ENCODE measurements at places on chromosomes 7 and 10.
A peak's percentile ranks its signal among the peaks of the same experiment; 100 is the strongest.

GRCh38 chr7:107069457-107069856, 25.0 kb downstream of the PRKAR2B start:
- no peak for DNase-seq

DNA sequence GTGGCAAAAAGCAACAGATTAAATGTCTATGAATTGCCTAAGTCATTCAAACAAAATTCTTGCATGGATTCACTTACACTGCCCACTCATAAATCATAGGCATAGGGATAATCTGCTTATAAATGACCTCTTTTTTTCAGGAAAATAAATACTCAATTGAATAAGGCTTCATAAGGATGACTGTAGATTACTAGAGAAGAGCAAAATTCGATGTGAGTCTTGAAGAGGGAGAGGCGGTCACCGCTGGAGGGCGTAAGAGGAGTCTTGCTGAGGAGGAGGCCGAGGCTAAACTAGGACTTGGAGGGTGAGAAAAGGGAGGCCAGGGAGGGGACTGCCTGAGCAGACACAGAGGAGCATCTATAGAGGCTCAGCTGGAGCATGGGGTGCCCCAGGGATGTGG, 135.4 kb upstream of the RSU1 start:
- no peak for DNase-seq

- DNase-seq, result peak; percentile 32
Observed at GRCh38 chr7:351681-352480, 61.9 kb downstream of the FOXL3 start.

DNA sequence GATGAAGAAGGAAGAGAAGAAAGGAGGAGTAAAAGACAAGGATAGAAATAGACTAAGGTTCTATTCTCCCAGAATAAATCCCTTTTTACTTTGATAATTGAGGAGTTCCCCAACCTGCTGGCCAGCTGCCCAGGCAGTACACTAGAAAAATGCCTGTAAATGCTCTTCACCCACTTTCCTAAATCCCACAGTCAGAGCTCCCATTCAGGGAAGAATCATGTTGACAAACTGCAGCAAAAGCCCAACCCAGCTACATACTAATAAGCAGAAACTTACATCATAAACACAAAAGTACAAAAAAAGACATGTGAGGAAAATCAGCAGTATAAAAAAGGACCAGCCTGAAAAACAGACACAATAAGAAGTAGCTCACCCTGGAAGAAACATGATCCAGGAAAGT, 15.8 kb upstream of the KDM7A start:
- DNase-seq, result no peak

GRCh38 chr10:1180071-1180730, 124.0 kb downstream of the WDR37 start:
- no peak for DNase-seq

DNA sequence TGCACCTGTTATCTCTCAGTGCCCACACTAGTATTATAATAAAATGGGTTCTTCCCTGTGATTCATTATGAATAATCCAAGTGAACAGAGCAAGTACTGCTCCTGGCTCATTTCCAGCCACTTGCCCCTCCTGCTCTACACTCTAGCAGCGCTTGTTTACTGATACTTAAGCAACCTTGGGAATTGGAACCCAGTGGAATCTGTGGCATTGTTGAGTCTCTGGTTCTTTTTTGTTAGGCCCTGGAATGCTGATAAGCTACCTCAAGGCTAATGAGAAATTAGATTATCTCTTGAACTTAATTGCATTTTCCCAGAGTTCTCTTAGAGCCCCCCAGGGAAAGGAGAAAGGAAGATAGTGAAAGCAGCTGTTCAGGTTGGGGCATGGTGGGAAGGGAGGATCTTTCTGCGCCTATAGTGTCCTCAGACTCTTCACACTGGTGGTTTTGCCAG, 34.0 kb downstream of the PRKAR2B start:
- no peak for DNase-seq

DNA sequence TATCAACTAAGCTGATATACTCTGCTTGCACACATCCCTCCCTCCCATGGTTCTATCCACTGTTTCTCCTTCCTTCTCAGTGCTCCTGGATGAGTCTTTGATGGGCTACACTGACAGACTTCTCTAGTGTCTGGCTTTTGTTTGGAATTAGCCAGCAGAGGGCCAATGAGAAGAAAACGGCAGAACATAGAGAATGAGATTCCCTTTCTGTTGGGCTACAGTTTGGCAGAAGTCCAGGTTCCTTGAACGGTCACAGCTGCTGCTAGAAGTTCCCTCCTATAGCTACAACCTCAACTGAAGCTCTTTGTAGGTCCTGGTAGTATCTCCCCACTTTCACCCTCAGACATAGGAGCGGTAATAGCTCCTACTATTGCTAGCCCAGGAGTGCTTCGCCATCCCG, 251.1 kb upstream of the LRRN3 start:
- DNase-seq, result no peak

GRCh38 chr7:129517931-129518330, 15.6 kb downstream of the SMKR1 start:
- DNase-seq, result no peak

DNA sequence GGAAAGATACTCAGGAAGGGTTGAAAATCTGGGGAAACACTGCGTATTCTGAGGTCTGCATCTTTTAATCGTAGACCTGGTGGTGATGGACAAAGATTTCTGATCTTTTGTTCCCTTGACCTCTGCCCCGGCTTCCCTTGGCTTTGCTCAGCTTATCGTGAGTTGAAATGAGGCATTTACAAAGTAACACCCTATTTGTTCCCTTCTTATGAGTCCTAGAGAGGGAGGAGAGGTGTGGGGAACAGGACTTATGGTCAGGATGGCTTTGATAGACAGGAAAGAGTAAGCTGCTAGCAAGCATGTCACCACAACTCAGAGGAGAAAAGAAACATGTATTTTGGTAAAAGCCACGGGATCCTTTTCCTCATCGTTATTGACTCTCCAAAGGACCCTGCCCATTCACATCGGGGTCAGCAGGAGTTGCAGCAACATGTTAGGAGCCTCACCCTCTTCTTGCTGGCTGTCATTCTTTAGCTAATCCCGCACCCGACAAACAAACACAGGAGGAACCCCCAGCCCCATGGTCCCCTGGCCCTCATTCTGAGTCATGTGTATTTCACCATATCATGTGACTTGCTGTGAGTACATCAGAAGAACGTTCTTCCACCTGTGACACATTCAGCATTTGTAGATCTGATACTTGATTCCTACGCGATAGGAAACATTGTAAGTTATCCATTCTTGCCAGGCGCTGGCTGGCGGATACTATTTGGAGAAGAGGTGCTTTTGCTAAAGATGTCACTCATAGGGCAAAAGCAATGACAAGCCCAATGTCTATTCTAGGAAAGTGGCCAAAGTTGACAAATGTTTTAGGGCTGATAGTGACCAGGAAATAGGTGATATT, 170.1 kb downstream of the RTKN2 start:
- no peak for DNase-seq

- no peak for DNase-seq
Observed at GRCh38 chr10:126910798-126911197, 5.6 kb downstream of the DOCK1 start.

DNA sequence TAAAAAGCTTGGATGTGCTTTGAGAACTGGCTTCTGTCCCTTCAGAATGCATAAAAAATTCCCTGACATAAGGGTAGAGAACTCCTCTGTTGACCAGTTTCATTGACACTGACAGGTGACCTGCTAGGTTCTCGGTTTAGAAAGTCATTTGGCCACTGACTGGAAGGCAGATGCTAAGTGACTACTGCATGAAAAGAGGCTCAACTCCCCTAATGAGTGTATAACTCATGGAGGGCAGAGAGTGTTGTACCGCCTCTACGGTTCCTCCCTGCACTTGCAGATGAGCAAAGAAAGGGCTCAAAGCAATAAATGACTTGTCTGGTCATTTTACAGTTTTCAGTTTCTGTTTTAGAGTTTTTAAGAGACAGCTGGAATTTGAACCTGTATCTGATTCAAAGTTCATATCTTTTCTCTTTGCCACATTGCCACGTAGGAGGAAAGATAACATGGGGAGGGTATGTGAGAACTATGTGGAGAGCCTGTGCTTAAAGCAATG, 2.9 kb upstream of the FGL2 start:
- no peak for DNase-seq

GRCh38 chr7:151717415-151717814, 159.5 kb downstream of the PRKAG2 start:
- no peak for DNase-seq

DNA sequence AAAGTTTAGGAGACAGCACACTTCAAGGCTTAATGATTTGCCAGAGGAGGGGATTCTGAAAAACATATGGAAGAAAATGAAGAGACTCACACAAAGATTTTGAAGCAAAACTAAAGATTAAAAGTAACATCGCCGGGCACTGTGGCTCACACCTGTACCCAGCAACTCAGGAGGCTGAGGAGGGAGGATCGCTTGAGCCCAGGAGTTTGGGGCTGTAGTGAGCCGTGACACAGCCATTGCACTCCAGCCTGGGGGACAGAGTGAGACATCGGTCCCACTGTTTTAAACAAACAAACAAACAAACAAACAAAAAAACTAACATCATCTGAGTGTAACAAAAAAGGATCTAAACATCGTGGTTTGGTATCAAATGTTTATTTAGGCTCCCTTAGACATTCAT, 33.7 kb upstream of the DAGLB start:
- no peak for DNase-seq

- DNase-seq, result no peak
Observed at GRCh38 chr7:108348913-108349312, 107.3 kb downstream of the NRCAM start.

DNA sequence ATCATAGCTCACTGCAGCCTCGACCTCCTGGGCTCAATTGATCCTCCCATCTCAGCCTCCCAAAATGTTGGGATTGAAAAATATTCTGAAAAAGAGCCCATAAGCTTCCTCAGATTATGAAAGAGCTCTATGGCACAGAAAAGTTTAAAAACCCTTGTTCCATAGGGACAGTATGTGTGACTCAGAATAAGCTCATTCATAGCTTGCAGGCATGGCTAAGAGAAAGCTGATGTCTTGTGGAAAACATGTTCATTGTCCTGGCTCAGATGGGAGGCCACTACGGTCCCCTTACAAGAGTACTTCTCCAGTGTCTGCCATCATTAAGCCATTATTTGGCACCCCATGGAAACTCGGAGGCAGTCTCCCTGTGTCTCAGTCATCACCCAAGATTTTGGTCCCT, 64.0 kb downstream of the CCDC3 start:
- no peak for DNase-seq

DNA sequence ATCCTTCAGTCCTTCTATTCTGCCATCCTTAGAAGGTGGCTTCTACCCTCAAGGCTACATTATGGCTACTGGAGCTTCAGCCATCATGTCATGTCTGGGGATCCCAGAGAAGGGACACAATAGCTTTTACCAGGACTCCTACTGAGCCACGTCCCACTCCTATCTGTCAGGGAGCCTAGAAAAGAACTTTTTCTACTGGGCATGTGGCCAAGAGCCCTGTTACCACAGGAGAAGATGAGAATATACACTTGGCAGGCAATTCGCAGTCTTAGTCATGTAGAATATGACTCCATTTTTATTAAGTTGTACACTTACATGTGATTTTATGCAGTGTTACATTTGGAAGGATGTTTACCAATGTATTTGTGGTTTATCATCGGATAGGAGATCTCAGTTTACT, 64.6 kb upstream of the KCNMA1 start:
- no peak for DNase-seq

DNA sequence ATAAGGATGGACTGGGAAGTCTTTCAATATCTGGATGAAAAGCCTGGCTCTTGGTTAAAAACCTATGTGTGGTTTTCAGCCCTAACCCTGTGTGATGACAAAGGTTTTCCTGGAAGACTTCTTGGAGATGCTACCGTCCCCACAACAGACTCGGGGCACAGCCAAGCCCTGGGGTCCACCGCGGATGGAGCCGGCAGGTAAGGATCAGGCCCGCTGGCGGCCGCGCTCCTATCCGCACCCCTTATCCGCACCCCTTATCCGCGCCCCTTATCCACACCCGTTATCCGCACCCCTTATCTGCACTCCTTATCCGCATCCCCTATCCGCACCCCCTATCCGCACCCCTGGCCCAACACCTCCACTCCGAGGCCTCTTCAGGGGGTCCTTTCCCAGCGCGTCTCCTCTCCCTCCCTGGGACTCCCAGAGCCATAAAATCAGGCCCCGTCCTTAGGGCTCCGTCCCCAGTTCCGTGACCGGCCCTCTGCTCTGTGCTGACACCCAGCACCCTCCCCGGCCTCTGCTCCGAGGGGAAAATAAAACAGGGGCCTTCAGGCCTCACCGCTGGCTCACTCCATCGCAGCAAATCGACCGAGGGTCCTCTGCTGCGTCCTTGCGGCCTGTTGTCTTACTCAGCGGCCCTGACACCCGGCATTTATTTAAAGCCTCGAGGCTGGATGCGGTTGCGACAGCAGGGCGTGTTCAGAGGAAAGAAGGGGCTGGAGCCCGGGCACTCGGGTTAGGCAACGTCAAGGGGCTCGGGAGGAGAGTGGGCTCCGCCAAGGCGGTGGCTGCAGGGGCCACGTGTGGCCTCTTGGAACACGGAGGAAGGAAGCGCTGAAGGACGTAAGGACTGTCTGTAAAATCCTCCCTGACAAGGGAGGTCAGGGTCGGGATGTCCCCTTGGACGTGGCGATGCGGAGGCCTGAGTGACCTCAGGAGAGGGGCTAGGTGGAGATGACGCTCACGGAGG, 215.1 kb upstream of the ADARB2 start:
- DNase-seq, result no peak

DNA sequence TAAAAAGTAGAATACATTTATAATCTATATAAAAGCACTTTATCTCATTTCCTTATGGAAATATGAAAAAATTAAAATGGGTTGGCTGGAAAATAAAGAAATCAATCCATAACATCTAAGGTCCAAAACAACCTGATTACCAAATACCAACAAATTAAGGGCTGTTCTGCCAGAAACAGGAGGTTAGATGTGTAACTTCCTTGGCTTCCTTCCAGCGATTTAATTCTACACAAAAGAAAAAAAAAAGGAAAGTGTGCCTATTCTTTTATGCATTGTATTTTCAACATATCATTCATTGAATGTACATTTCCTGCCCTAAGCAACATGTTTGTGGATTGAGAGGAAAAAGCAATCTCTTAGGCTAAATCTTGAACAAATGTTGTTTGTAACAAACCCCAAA, 36.2 kb upstream of the USP6NL start:
- DNase-seq, result no peak

GRCh38 chr10:78846760-78847159, 222.0 kb upstream of the ZMIZ1 start:
- no peak for DNase-seq

GRCh38 chr7:47337531-47337930, 244.4 kb downstream of the TNS3 start:
- no peak for DNase-seq

- no peak for DNase-seq
Observed at GRCh38 chr10:117226813-117227451, 14.0 kb upstream of the SLC18A2 start.

- no peak for DNase-seq
Observed at GRCh38 chr10:79610601-79611191, at the start of gene SFTPA1. TSS of gene SFTPA1 (plus strand) at chr10:79610939. CDS start at chr10:79611826, 887 bp downstream.

Data from T-helper 9 cell (primary cell).